ENCODE measurements at places on chromosomes 2 and 18.

DNA sequence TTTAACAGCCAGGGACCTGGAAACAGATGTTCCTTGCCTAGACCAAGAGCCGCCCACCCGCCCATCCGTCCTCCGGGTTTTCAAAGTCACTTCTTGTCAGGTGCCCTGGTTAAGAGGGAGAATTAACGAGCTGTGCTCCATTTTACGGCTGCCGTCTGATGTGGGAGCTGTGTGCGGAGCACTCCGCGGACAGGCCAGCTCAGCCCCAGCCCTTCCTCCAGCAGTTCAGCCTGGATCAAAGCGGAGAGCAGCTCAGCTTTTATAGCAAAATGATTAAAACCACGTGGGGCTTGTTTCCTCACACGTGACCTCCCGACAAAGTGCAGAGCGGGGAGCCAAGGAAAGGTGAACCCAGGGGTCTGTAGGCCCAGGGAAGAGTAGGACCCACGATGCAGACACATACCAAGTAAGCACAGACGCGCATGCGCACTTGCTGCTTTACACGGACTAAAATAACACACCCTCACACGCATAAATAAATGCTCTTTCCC, 46.1 kb upstream of the PKDCC start:
- no peak for DNase-seq

- DNase-seq: peak; percentile 77
Measured at GRCh38 chr2:226800941-226801784, 1.5 kb upstream of the IRS1 start.

DNA sequence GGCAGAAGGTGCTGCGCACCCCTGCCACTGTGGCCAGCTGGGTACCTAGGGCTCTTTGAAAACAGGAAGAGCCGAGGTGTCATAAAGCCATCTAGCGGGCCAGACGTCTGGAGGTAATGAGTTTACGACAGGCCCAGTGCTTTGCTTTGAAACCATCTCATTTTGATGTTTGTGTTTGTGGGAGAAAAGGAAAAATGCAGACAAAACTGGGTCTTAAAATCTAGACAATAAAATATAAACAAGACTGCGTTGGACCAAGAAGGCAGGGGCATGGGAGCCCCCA, 3.2 kb downstream of the HOXD9 start:
- DNase-seq: no peak

GRCh38 chr2:172364261-172364660, 63.1 kb upstream of the ITGA6 start:
- no peak for DNase-seq

GRCh38 chr2:171479154-171479814, 43.0 kb upstream of the CYBRD1 start:
- no peak for DNase-seq

DNA sequence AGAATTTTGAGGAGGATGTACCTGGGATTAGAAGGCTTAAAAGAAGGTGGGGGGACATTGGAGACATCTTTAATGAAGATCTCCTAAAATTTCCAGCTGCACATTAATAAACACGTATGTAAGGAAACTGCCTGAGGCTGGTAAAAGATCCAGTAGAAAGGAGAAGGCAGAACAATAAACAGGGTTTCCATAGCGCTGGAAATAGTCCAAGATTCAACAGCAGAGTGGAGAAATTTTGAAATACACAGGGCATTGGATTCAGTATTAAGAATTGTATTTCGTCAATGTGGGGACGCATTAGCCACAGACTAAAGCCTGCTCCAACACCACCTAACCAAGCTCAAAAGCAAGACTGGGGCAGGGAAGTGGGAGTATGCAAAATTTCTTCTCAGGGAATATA, 606.9 kb upstream of the NRXN1 start:
- DNase-seq: no peak

GRCh38 chr2:7377916-7378569, 460.8 kb downstream of the RNF144A start:
- DNase-seq: no peak

- DNase-seq: no peak
Measured at GRCh38 chr2:33339269-33339668, 137.2 kb upstream of the RASGRP3 start.

DNA sequence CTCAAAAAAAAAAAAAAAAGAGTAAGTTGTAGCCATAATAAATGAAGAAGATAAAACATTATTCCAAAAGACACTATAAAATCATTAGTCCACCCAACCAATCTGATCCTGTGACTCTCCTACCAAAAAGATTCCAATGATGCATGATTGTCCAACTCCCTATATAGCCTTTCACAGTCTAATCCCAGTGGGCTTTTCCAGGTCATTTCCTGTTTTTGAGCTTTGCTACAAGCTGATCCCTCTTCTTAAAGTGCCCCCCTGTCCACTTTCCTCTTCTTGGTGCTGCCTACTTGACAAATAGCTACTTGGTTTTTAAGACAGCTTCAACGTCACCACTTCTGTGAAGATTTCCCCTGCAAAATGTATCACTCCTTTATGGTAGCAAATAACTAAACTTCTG, 88.4 kb downstream of the SEMA4F start:
- no peak for DNase-seq

- no peak for DNase-seq
Measured at GRCh38 chr2:176553685-176554100, 284.5 kb downstream of the MTX2 start.

GRCh38 chr2:154207288-154208047, 335.7 kb downstream of the GALNT13 start:
- no peak for DNase-seq

DNA sequence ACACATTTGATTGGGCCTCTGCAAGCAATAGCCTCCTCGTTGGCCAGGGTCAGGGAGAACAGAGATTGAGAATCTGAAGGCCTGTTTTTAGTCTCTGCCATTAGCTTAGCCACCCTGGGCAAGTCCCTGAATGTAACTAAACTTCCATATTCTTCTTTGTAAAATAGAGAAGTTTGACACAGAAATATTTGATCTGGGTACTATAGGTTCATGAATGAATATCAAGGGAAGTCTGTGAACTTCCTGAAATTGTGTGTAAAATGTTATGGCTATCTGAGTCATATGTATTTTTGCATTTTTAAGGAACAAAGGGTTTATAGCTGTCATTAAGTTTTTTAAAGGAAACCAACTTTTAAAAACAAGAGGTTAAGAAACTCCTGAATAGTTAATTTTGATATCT, 23.2 kb downstream of the RND3 start:
- no peak for DNase-seq

All from neuronal stem cell (in vitro differentiated cells).